ENCODE measurements at places on chromosomes 16 and 17.

GRCh38 chr16:76531236-76531635 is 254.0 kb downstream of the CNTNAP4 start:
- DNase-seq: no peak

DNA sequence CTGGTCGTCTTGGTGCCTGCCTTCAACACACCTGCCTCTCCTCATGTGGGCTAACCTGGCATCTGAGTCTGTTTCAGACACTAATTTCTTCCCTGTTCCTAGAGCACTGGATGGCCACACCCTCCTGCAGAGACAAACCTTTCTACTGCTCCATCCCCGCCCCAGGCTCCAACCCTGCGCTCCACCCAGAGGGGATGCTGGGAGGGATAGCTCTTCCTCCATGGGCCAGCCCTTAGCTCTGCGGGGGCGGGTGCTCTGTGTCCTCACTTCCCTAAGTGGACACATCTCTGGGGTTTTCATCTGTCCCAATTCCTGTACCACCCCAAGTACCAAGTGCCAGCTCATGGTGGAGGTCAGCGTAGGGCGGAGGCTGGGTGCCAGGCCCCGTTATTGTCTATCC is 11.0 kb upstream of the CRISPLD2 start:
- DNase-seq: no peak

GRCh38 chr17:30308406-30308805 is 16.7 kb upstream of the BLMH start:
- no peak for DNase-seq

GRCh38 chr17:35795007-35795870 is at the start of gene MMP28:
MMP28 (minus strand) TSS chr17:35795641; CDS start chr17:35795377, 264 bp downstream.
- peak; percentile 21 for DNase-seq

DNA sequence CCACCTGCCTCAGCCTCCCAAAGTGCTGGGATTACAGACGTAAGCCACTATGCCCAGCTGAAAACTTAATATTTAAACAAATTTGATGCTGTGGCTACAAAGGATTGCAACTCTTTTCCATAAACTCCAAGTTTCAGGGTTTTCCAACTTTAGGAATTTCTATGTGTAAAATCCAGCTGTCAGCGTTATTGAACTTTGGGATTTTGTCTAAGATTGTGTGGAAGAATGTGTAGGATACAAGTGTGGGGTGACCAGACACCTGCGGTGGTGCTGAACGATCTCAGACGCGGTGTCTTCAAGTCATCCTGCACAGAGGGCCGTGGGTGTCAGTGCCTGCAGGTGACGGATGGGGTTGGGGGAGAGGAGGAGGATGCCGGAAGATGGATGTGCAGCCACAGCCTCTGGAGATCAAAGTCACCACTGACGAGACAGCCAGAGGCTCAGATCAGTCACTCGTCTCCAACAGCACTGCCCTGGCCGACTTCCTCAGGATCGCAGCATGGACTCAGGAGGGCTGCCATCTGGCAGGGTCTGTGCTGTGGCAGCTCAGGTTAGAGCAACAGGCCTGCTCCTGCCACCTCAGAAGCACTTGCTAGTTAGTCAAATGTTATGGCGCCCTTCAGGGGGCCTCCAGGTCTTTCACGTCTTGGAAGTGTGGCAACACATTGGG is 13.0 kb downstream of the ACSF3 start:
- no peak for DNase-seq

GRCh38 chr16:78794581-78795250 is 695.3 kb downstream of the WWOX start:
- DNase-seq: no peak

- DNase-seq: no peak
These were observed 670.2 kb downstream of the CDH8 start for GRCh38 chr16:61366006-61366405.

DNA sequence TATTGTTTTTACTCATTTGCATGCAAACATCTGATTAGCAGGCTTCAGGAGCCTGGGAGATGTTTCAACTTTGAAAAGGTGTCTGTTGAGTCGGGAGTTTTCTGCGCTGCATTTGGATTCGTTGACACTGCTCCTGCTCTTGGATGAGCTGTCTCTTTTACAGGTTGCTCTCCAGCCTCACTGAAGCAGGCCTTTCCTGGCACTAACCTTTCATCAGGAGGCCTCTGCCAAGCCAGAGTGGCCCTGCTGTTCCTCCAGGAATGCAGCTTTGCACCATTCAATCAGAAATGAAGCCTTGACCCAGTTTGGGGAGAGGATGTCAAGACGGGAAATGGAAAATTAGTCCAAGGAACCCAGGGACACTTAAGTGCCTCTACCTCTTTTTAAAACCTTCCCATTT is 330 bp upstream of the KRTAP29-1 start:
- DNase-seq: no peak

- DNase-seq: peak; percentile 8
These were observed 178.2 kb downstream of the CHD9 start for GRCh38 chr16:53232826-53233529.

DNA sequence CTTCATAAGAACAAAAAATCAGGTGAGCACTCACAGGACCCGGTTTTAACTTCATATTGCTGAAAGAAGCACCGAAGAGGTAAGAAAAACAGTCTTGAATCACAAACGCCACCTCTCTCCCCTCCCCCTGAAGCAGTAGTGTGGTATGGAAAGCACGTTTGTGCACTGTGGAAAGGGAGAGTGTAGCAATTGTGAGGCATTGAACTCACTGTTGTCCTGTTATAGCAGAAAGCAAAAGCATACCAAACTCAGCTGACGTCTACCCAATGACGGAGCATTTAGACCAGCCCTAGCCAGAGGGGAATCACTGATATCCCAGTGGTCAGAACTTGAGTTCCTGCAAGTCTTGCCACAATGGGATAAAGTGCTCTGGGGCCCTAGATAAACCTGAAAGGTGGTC is 98.8 kb downstream of the DYNLRB2 start:
- DNase-seq: no peak

DNA sequence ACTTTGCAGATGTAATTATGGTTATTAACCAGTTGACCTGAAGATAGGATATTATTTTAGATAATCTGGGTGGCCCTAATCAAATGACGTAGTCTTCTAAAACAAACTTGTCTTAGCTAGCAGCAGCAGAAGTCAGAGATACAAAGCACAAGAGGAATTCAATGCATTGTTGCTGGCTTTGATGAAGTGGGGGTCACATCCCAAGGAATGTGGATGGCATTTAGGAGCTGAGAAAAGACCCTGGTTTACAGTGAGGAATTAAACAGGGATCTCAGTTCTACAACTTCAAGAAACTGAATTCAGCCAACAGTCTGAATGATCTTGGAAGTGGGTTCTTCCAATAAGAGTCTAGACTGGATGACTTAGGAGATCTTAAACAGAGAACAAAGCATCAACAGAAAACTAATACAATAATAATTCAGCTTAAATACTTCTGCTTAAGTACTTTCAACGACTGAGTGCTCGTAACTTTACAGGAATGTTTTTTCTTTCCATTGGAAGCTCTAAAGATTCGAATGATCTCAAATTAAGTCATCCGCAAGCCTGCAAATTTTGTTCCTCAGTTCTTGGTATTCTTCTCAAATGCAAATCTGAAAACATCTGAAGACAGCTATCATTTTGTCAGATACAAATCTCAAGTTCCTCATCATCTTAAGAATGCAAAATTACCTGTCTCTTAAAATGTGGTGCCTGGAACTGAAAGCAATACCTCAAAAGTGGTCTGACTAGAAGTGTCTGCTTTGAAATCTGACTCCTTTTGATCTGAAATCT is 3.3 kb downstream of the C16orf46 start:
- no peak for DNase-seq

DNA sequence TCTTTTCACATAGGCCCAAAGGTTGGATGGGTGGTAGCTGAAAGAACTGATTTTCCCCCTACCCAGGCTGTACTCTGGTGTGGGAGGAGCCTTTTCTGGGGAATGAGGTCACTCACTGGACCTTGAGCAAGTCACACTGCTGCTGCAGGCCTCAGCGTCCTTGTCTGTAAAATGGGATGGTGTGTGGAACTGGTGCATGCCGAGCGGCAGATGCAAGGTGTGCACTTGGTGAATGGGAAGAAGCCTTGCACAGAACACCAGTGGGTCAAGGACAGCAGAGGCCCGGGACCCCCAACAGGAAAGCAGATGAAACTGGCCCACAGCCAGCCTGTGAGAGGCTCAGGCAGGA is 38.1 kb downstream of the ARHGAP27 start:
- no peak for DNase-seq

DNA sequence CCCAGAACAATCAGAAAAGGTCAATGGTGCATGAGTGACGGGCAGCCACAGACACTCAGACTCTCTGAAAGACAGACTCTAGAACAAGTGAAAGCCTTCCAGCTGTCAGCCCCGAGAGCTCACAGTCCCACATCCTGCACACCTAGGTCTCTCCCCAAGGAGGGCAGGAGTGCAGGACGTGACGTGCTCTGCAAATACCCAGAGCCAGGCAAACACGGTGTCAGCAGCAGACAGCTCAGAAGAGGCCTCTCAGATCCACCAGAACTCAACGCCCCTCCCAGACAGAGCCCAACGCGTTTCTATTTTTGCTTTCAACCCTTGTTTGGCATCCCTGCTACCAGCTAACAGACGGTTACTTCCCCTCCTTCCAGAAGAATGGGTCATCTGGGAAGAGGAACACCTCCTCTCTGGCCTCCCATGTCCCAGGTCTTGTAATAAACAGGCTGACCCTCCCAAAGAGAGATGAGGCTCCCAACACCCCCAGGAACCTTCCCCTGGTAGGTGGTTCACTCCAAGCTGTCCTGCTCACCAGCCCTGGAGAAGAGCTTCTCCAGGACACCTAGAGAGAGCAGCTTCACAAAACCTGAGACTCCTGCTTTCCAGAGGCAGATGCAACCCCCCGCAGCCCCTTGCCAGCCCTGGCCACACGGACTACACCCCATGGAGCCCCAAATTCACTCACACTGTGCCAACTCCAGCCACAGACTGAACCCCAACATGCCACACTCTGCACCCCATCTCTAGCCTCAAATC is 7.6 kb downstream of the PITPNM3 start:
- DNase-seq: no peak

All from astrocyte (in vitro differentiated cells and primary cell).